ENCODE measurements at places on chromosomes 11 and 22.
A peak's percentile ranks its signal among the peaks of the same experiment; 100 is the strongest.

GRCh38 chr11:101618709-101619108, 34.9 kb upstream of the TRPC6 start:
- H3K4me3 ChIP-seq: no peak overlapping the region
- H3K27ac ChIP-seq: no peak overlapping the region
- H3K4me1 ChIP-seq: no peaks in the 10 kb centered on the region
- H3K27me3 ChIP-seq: no peaks in the 10 kb centered on the region
- H3K36me3 ChIP-seq: no peaks in the 10 kb centered on the region

- H3K27ac ChIP-seq: peak overlapping the region; percentile 74
- DNase-seq: peak; percentile 41
- H3K27me3 ChIP-seq: no peaks in the 10 kb centered on the region
- no peak overlapping the region for H3K4me3 ChIP-seq
- peaks cover 35% of the 10 kb centered on the region for H3K4me1 ChIP-seq
Measured at GRCh38 chr11:86938203-86938899, 16.8 kb downstream of the FZD4 start.

DNA sequence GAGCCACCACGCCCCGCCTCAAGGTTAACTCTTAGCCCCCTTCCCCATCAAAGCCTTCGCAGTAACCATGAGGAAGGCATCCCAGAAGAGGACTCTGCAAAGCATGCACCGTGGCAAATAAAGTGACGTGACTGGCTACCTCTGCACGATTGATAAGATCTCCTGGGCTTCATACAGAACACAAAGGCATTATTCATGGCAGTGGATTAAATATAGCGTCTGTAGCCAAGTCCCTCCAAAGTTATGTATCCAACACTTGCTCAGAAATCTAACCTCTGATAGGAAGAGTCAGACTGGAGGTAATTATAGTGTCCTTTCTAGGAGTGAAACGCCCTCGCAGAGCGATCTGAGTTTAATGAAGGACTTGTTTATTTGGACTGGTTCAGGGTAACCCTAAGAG, 22.4 kb downstream of the CPT1A start:
- H3K36me3 ChIP-seq: peaks cover 8% of the 10 kb centered on the region
- DNase-seq: no peak

DNA sequence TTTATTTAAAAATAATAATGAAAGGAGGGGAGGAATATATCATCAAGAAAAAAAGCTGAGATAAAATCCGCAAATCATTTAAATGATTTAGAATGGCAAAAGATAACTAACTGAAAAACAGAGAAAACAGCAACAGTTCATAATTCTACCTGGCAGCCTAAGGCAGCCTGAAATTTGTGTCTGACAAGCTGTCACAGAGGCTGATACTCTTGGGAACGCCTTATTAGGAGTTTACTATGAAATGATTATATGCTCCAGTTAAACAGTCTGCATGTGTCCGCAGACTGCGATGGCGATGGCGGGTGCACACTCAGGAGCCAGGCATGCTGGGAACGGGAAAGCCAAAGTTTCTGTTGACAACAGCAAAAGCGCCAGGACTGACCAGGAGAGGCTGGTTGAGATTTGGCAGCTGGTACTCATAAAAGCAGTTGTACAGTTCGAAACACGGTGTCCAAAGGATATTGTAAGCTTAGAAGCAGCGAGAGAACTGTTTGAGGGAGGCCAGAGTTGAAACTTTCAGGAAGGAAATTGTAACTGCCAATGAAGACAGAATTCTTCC, 172.9 kb upstream of the MPPED2 start:
- no peaks in the 10 kb centered on the region for H3K4me1 ChIP-seq
- no peak overlapping the region for H3K27ac ChIP-seq
- H3K36me3 ChIP-seq: no peaks in the 10 kb centered on the region

GRCh38 chr22:37362621-37363020, 64.7 kb downstream of the ELFN2 start:
- no peaks in the 10 kb centered on the region for H3K36me3 ChIP-seq
- no peaks in the 10 kb centered on the region for H3K27me3 ChIP-seq
- no peak for DNase-seq
- H3K4me3 ChIP-seq: no peak overlapping the region
- no peak overlapping the region for H3K27ac ChIP-seq

GRCh38 chr11:80562523-80563125, 1121.8 kb upstream of the TENM4 start:
- H3K27me3 ChIP-seq: no peaks in the 10 kb centered on the region
- DNase-seq: no peak

DNA sequence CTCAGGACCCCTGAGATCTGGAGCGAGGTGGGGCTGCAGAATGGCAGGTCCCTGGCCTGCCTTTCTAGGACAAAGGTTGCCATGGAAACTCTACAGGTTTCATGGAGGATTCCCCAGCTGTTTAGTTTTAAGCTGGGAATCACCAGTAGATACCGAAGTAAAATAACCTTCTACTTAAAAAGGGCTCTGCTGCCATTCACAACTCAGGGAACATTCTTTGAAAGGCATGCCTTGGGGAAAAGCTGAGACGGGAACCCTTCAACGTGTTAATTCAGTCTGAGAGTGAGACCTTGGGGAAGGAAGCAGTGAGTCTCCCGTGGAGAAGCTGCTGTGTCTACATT, 493.3 kb downstream of the BRD1 start:
- no peaks in the 10 kb centered on the region for H3K27me3 ChIP-seq
- DNase-seq: no peak
- H3K36me3 ChIP-seq: no peaks in the 10 kb centered on the region
- no peak overlapping the region for H3K4me3 ChIP-seq
- H3K27ac ChIP-seq: no peak overlapping the region
- H3K4me1 ChIP-seq: no peaks in the 10 kb centered on the region

- H3K27ac ChIP-seq: peak overlapping the region; percentile 97
- H3K4me1 ChIP-seq: peaks cover 42% of the 10 kb centered on the region
- H3K4me3 ChIP-seq: peak overlapping the region; percentile 58
- peaks cover 17% of the 10 kb centered on the region for H3K36me3 ChIP-seq
Measured at GRCh38 chr11:114400915-114401223, 403 bp downstream of the RBM7 start.

- H3K36me3 ChIP-seq: no peaks in the 10 kb centered on the region
- H3K4me3 ChIP-seq: no peak overlapping the region
- no peak overlapping the region for H3K27ac ChIP-seq
- DNase-seq: no peak
Measured at GRCh38 chr11:84558085-84558905, 1068.8 kb downstream of the DLG2 start.

GRCh38 chr22:27581688-27582087, 219.9 kb downstream of the MN1 start:
- H3K27ac ChIP-seq: no peak overlapping the region
- H3K27me3 ChIP-seq: no peaks in the 10 kb centered on the region
- peak; percentile 41 for DNase-seq
- no peaks in the 10 kb centered on the region for H3K36me3 ChIP-seq
- no peaks in the 10 kb centered on the region for H3K4me1 ChIP-seq

DNA sequence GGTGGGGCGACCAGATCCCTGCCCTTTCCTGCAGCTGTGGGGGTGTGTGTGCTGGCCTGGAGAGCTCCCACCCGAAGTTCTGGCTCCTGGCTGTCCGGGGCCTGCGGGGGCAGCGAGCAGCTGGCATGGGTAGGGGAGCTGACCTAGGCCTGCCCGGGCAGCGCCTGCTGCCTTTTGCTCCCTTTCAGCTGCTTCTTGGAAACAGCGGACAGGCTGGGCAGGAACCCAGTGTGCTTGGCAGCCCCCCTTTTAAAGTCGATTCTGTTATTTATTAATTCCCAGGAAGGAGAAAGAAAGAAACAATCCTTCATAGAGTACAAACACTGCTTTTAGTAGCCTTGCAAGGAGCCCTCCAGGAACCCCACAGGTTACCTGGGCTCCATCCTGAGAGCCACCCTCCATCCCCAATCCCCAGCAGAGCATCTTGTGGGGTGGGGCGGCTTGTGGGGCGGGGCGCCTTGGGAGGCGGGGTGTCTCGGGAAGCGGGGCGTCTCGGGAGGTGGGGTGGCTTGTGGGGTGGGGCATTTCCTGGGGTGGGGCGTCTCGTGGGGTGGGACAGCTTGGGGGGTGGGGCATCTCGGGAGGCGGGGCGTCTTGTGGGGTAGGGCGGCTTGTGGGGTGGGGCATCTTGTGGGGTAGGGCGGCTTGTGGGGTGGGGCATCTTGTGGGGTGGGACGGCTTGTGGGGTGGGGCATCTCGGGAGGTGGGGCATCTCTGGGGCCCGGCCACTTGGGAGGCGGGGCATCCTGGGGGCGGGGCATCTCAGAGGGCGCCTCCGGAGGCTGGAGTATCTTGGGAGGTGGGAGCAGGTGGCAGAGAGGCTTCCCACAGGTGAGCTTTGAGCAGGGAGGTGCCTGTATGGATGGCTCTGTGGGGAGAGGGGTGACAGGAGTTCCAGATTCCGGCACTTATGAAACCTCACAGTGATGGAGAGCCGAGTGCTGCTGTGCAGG, 7.0 kb downstream of the CD81 start:
- no peak overlapping the region for H3K4me3 ChIP-seq
- peak overlapping the region; percentile 98 for H3K27ac ChIP-seq
- peak; percentile 88 for DNase-seq
- H3K4me1 ChIP-seq: peaks cover 100% of the 10 kb centered on the region
- H3K36me3 ChIP-seq: peaks cover 11% of the 10 kb centered on the region

- no peaks in the 10 kb centered on the region for H3K27me3 ChIP-seq
- H3K4me3 ChIP-seq: no peak overlapping the region
- no peak overlapping the region for H3K27ac ChIP-seq
Measured at GRCh38 chr11:130217133-130218031, 57.8 kb downstream of the ST14 start.

GRCh38 chr11:105767931-105768330, 158.1 kb downstream of the GRIA4 start:
- no peak for DNase-seq
- H3K27ac ChIP-seq: no peak overlapping the region

DNA sequence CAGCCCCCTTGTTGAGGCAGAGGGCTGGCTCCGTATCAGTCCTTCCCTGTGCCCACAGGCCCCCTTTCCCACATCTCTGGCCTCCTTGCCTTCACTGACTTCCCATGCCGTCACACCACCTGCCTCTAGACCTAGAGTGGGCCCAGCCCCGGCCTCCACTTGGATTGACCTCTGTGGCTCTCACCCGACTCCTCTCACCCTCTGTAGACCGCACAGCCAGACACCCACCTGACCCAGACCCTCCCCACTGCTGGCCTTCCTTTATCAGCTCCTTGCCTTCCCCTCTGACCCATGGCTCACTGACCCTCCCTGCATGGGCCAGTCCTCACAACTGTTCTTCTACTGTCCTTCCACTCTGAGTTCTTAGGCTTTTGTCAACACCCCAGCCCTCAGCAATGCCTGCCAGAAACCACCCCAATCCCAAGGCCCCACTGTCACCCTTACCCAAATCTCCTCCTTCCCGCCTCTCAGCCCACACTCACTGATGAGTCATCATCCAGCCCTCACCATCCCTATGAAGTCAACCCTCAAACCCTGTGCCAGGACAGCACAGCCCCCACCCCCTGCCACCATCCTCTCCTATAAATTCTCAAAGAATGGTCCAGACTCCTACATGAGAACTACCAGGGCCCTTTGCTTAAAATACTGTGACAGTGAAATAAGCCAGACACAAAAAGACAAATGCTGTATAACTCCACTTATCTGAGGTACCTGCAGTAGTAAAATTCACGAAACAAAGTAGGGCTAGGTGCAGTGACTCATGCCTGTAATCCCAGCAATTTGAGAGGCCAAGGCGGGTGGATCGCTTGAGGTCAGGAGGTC, 53.4 kb downstream of the SCGB1A1 start:
- no peak for DNase-seq
- no peaks in the 10 kb centered on the region for H3K4me1 ChIP-seq
- no peak overlapping the region for H3K4me3 ChIP-seq

GRCh38 chr22:46829941-46830715, 67.7 kb downstream of the TBC1D22A start:
- no peak for DNase-seq
- no peak overlapping the region for H3K4me3 ChIP-seq
- no peaks in the 10 kb centered on the region for H3K36me3 ChIP-seq
- H3K27me3 ChIP-seq: no peaks in the 10 kb centered on the region

DNA sequence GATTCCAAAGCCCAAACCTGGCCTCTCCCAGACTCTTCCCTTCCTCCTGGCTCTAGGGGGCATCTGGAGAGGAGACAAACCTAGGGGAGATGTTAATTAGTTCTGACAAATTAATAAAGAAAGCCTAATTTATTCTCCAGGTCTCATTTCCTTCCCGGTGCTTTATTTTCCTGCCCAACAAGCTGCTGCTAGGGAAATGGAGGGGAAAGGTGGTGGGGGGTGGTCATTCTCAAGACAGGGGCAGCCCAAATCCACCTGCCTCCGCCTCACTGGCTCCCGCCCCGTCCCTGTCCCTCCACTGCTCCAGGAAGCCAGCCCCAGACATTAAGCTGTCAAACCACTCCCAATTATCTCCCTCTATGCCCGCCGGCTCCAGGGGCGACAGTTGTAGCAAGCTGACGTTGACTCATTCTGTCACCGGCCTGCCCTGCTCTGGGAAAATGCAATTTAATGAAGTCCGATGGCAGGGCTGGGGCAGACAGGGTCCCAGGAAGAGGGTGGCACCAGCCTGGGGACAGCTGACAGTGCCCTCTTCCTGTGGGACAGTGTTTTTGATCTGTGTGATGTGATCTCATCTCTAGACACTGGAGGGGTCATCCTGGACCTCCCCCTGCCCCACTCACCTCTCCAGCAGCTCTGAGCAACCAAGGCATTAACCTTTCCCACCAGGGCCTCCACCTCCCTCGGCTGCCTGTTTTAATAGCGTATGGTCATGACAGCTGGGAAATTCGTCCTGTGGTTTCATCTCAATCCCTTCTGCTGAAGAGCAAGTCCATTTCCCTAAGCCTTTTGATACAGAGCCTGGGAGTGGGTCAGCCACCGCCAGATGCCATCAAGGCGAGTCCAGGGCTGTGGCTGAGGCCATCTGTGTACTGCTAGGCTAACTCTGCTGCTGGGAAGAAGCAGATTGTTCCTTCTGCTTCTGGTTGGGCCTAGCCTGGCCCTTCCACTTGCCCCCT, 27.1 kb downstream of the NECTIN1 start:
- no peak overlapping the region for H3K4me3 ChIP-seq
- H3K27ac ChIP-seq: no peak overlapping the region
- no peaks in the 10 kb centered on the region for H3K36me3 ChIP-seq
- H3K4me1 ChIP-seq: peaks cover 5% of the 10 kb centered on the region
- DNase-seq: no peak
- no peaks in the 10 kb centered on the region for H3K27me3 ChIP-seq

Measured in upper lobe of left lung (tissue), 6 donors.